Suprapubic skin (tissue), 4 donors: ENCODE measurements at places on chromosomes 1 and 21. TPM values are rescaled to one million over a fixed set of nuclear protein-coding genes. Genes with fewer than 3 reads are reported as not detected.
A peak's percentile ranks its signal among the peaks of the same experiment; 100 is the strongest.

Gene PTGFR
- total RNA-seq = 3.2 TPM

Gene CD164L2
- 14.3 TPM for total RNA-seq

Gene OTUD7B
- 11.0 TPM for total RNA-seq

DNA sequence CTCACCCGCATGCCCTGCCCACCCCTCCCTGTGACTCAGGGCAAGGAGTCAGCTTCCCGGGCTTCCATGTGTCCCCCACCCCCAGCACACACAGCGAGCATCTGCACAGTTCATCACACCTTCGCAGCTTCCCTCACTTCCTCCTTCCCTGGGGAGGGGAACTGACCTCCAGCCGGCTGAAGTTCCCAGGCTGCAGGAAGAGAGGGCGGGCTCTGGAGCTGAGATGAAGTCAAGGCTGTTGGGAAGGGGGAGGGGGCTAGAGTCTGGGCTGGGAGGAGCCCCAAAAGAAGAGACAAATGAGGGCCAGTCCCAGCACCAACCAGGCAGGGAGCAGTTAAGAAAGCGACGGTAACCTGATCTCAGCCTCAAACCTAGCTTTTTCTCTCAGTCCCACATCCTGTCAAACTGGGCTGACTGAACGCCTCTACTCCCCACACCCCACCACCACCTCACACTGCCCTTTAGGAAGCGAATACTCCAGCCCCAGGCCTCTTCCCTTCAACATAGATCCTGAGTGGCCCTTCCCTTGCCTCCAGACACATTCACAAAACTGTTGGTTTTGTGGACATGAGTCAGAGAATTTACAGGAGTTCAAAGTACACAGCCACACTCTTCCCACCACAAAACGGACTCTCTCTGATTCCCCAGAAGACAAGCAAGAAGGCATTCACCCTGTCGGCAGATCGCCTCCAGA is 1.8 kb downstream of the RHOC start:
- peak overlapping the region; percentile 95 for H3K27ac ChIP-seq
- no peaks in the 10 kb centered on the region for H3K27me3 ChIP-seq
- peaks cover 63% of the 10 kb centered on the region for H3K4me1 ChIP-seq
- peak overlapping the region; percentile 94 for H3K4me3 ChIP-seq
- DNase-seq = peak; percentile 91

- peak overlapping the region; percentile 93 for H3K27ac ChIP-seq
- H3K27me3 ChIP-seq = no peaks in the 10 kb centered on the region
- peak overlapping the region; percentile 92 for H3K4me3 ChIP-seq
- peaks cover 20% of the 10 kb centered on the region for H3K4me1 ChIP-seq
- no peaks in the 10 kb centered on the region for H3K36me3 ChIP-seq
Observed at GRCh38 chr1:23018661-23019093, 591 bp upstream of the KDM1A start.

DNA sequence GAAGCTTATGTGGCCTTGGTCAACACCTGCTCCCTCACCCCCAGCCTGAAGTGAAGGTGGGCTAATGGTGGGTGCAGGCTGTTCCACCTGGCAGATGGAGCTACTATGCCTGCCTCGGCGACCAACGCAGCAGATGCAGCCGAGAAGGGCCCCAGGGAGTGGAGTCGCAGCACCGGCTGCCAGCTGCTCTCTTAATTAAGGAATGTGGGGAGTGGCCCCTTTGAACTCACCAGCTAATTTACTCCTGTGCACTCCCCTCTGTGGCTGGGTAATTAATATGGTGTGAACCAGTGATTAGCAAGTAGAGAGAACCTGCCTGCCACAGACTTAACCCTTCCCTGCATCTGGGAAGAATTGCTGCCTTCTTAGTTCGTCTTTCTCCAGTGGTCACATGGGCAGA is 3.3 kb upstream of the SLAMF8 start:
- H3K36me3 ChIP-seq = no peaks in the 10 kb centered on the region
- no peak overlapping the region for H3K4me3 ChIP-seq
- peaks cover 8% of the 10 kb centered on the region for H3K27me3 ChIP-seq
- no peak for DNase-seq
- H3K4me1 ChIP-seq = peaks cover 15% of the 10 kb centered on the region

DNA sequence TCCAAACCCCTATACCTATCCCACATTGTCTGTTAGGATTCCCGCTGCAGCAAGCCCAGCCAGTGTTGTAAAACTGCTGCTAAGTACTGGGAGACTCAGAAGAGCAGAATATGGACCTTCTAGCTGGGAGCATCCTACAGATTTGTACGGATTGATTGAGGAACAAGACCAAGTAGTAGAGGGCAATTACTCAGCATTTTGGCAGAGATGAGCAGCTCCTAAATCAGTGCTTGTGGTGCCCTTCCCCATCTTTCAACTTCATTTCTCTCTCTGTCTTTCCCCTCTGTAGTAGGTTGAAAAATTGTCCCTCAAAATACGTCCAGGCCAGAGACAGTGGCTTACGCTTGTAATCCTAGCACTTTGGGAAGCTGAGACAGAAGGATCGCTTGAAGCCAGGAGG is 37.3 kb upstream of the HTR1D start:
- DNase-seq = no peak
- no peaks in the 10 kb centered on the region for H3K27me3 ChIP-seq
- H3K4me3 ChIP-seq = no peak overlapping the region
- H3K36me3 ChIP-seq = no peaks in the 10 kb centered on the region

DNA sequence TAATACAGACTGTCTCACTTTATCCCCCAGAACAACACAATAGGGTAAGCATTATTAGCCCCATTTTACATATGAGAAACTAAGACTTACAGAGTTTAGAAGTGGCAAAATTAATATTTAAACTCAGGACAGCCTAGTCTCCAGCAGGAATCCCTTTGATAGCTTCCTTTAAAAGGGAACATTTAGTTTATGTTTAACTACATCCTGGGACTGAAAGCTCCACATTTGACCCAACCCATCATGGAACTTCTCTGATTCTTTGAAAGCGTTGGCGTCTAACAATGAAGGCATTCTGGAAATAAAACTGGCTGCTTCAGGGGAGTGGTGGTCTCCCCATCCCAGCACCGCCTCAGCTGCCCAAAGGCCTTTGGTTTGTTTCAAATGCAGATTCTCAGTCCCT is 250.6 kb upstream of the NFIA start:
- no peaks in the 10 kb centered on the region for H3K4me1 ChIP-seq
- H3K4me3 ChIP-seq = no peak overlapping the region
- no peak overlapping the region for H3K27ac ChIP-seq
- no peak for DNase-seq
- H3K36me3 ChIP-seq = no peaks in the 10 kb centered on the region

Gene CLDN14
- total RNA-seq = 0.62 TPM

- peaks cover 57% of the 10 kb centered on the region for H3K4me1 ChIP-seq
- H3K36me3 ChIP-seq = peaks cover 19% of the 10 kb centered on the region
- DNase-seq = no peak
- H3K27ac ChIP-seq = peak overlapping the region; percentile 88
Observed at GRCh38 chr1:150551051-150551783, 2.0 kb downstream of the ADAMTSL4 start.

Gene LEFTY2
- not detected for total RNA-seq

Gene BTBD8
- total RNA-seq = 1.9 TPM

DNA sequence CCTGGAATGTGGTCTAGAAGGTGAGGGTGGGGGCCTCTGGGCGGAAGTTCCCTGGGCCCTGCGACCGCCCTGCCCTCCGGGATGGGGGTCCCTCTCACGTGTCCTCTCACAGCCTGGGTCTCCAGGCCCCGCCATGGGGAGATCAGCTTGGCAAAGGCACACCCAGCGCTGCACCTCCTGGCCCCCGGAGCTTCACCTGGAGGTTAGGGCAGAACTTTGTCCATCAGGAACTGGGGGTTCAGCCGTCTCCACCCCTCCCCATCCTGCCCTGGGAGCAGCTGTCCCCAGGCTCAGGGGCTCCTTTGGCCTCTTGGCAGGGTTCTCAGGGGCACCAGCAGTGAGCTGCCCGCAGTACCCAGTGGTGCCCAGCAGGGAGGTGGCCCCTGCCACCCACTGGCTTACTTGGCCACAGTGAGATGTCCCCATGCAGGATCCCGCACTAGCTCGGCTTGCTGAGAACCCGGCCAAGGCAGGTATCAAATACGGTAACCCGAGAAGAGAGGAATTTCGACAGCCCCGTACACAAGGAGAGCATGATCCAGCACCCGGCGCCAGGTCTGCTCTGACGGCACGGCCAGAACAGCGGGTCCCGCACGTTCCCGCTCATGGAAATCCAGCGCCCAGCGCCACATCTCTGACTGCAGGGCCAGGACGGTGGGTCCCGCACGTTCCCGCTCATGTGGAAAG is 36.7 kb downstream of the RRP1 start:
- no peaks in the 10 kb centered on the region for H3K36me3 ChIP-seq
- H3K27ac ChIP-seq = no peak overlapping the region
- peaks cover 9% of the 10 kb centered on the region for H3K27me3 ChIP-seq
- peaks cover 23% of the 10 kb centered on the region for H3K4me1 ChIP-seq

DNA sequence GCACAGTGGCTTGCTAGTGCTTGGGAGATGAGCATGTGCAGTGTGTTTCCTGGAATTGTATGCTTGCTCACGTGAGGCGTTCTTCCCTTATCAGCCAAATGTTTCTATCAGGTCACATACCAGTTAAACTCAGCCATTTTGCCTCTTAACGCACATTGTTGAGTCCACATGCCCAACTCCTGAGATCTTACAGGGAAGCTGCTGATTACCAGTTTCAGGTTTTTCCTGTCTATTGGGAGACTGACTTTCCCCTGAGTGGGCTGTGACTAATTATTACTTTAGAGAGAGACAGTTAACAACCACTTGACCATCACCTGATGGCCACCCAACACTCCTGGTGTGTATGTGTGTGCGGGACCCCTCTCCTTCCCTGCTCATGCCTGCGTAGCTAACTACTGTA is 161.3 kb upstream of the PTGFR start:
- H3K27ac ChIP-seq = no peak overlapping the region
- DNase-seq = no peak
- no peaks in the 10 kb centered on the region for H3K27me3 ChIP-seq
- H3K4me3 ChIP-seq = no peak overlapping the region
- no peaks in the 10 kb centered on the region for H3K36me3 ChIP-seq

GRCh38 chr1:21369905-21370304 is 70.0 kb upstream of the NBPF3 start:
- H3K36me3 ChIP-seq = no peaks in the 10 kb centered on the region
- DNase-seq = no peak
- H3K27ac ChIP-seq = no peak overlapping the region
- no peak overlapping the region for H3K4me3 ChIP-seq
- no peaks in the 10 kb centered on the region for H3K27me3 ChIP-seq

DNA sequence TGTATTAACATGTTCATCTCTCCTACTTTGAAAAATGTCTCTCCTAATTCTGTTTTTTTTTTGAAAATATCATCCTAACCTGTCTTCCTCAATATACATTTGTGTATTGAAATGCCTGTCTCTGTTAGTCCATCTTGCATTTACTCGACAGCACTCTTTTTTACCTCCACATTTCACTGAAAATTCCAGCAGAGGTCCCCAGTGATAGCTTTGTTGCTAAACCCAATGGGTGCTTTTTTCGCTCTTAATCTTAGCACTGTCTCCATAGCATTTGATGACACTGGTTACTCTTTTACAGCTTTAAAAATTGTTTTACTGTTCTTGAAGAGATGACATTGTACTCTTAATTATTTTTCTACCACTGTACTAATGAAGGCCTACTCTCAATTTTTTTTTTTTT is 10.8 kb downstream of the OSBPL9 start:
- H3K4me3 ChIP-seq = no peak overlapping the region
- no peaks in the 10 kb centered on the region for H3K27me3 ChIP-seq
- no peak overlapping the region for H3K27ac ChIP-seq
- H3K36me3 ChIP-seq = no peaks in the 10 kb centered on the region
- DNase-seq = no peak

- no peak overlapping the region for H3K27ac ChIP-seq
- H3K4me3 ChIP-seq = no peak overlapping the region
- H3K4me1 ChIP-seq = peaks cover 19% of the 10 kb centered on the region
Observed at GRCh38 chr1:212491454-212491853, 58.7 kb downstream of the NENF start.

Gene PTPRC
- 11.4 TPM for total RNA-seq

DNA sequence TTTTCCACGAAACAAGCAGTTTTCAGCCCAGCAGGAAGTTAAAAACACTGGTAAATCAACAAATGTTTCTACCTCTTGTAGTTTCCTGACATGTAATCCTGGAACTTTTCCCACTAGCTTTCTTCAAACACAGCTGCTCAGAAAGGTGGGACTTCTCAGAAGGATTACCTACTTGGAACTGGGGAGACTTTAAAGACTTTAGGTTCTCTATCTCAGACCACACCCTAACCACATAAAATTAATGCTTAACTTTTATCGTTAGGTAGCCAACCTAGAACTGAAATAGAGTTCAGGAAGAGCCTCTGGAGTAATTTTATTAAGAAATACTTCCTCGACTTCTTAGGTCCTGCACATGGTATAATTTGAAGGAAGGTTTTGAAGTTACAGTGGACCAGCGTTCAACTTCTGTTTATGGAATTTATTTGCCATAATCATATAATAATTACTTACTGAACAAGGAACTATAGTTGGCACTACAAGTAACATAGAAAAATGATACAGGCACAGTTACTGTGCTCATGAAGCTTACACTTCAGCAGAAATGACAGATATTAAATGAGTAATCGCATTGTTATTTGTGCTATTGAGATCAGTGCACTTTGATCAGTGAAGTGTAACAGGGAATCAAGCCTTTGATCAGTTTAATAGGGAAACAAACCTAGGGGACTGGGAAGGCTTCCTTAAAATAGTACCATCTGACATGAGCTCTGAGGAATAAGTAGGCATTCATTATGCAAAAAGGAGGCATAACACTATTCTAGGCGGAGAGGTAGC is at the start of gene BCL2L15:
Gene BCL2L15 (minus strand): TSS at position 180 of the 774 bp plus-strand sequence. CDS start 206 bp downstream, outside the sequence.
- no peaks in the 10 kb centered on the region for H3K4me1 ChIP-seq
- DNase-seq = no peak
- H3K27ac ChIP-seq = no peak within 1 kb of the TSS
- no peaks in the 10 kb centered on the region for H3K27me3 ChIP-seq
- H3K36me3 ChIP-seq = no peaks in the 10 kb centered on the region

DNA sequence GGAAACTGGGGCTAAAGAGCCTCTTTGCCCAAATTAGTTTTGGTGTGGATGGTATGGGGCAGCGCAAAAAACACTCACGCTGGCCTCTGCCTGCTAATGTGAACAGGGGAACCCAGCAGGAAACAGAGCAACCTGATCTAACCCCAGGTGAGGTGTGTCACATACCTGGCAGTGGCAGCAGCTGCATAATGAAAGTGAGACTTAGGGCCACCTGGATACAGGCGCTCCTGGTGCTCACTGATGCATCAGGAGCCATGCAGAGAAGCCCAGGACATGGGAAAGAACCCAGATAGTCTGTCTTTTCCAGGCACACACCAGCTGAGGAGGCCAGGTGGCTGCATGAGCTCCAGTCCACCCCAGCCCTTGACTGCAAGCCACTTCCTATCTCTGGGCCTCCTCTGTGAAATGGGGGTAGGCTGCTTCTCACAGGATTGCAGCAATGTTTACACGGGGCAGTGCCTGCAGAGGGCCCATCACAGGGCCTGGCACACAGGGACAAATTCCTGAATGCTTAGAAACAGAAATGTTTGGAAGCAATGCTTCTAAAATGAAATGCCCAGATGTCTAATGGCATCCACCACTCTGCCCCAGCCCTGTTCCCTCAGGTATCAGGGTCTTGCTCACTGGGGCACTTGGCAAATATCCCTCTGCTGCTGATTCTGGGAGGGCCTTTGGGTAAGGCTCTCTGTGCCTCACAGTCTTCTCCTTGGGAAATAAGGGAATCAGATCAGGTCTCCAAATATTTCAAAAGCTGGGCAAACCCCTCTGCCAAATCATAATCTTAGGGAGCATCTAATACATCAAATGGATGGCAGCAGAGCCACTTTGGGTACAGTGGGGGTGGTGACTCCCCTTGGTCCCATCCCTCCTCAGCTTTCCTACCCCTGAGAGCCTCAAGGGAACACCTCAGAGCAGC is 19.9 kb downstream of the DHCR24 start:
- no peaks in the 10 kb centered on the region for H3K27me3 ChIP-seq
- H3K36me3 ChIP-seq = peaks cover 87% of the 10 kb centered on the region
- H3K4me1 ChIP-seq = no peaks in the 10 kb centered on the region
- H3K27ac ChIP-seq = no peak overlapping the region
- DNase-seq = no peak
